Progenitor cell of endocrine pancreas (in vitro differentiated cells): ENCODE measurements at places on chromosomes 3 and 15.

GRCh38 chr15:42082823-42083604, 11.3 kb downstream of the PLA2G4D start:
- no peak for DNase-seq

- no peak for DNase-seq
These were observed 161.8 kb downstream of the CBLB start for GRCh38 chr3:105707009-105707408.

GRCh38 chr3:82736696-82737277, 975.3 kb upstream of the GBE1 start:
- DNase-seq = no peak

DNA sequence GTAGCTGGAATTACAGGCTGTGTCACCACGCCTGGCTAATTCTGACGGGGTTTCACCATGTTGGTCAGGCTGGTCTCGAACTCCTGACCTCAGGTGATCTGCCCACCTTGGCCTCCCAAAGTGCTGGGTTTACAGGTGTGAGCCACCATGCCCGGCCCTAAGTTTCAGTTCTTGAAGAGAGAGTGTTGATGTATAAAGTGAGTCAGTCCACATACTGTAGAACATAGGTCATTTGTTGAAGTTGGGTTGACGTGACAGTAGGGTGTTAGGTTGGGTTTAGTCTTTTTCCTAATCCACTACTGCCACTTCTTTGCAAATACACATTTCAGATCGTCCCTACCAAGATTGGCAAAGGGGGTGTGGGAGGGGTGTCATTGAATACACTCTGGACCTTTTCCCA, 15.2 kb downstream of the DNAJC19 start:
- no peak for DNase-seq

DNA sequence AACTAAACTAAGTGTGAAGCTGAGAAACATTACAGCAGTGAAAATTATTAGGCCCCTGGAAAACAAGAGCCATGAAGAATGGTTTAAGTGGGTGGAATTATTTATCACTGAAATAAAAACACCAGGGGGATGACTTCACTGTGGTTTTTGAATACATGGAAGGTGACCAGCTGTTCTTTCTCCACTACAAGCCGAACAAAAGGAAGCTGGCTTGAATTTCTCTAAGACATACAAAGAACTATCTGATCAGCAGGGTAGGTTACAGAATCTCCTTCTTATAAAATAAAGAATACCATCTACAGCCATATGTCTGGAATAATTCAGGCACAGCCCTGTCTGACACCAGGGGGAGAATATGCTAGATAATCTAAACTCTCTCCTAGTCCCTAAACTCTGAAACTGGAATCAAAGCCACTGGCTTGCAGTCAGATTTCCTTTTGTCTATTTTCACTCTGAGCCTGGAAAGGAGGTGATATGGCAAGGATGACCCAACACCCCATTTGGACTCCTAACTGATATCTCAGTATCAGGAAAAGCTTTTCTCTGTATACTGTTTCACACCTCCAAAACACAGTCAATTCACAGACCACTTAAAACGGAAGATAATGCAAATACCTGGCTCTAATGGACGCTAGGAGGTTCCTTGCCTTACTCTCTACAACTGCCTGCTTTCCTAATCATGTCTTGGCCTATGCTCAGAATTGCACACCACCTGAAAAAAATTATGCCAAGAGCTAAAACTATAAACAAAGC, 31.2 kb downstream of the SPATA12 start:
- no peak for DNase-seq

GRCh38 chr3:72078676-72079368, 293.9 kb upstream of the PROK2 start:
- no peak for DNase-seq

DNA sequence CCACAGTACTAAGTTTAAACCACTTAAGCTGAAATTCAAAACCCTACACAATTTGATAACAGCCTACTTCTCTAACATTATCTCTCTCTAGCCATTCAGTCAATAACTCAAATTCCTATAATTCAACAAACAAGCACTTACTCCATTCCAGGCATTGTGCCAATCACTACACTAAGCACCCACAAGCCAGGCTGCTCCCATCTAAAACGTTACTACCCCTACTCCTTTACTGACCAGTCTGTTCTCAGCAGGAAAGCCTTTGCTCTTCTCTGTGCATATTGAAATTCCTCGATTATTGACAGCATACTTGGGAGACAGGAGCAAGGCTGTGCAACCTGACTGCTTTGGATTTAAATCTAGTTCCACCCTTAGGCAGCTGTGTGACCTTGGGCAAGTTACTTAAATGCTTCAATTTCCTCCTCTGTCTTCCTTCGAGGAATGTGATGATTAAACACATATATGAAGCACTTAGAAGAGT, 177.2 kb upstream of the THBS1 start:
- no peak for DNase-seq

DNA sequence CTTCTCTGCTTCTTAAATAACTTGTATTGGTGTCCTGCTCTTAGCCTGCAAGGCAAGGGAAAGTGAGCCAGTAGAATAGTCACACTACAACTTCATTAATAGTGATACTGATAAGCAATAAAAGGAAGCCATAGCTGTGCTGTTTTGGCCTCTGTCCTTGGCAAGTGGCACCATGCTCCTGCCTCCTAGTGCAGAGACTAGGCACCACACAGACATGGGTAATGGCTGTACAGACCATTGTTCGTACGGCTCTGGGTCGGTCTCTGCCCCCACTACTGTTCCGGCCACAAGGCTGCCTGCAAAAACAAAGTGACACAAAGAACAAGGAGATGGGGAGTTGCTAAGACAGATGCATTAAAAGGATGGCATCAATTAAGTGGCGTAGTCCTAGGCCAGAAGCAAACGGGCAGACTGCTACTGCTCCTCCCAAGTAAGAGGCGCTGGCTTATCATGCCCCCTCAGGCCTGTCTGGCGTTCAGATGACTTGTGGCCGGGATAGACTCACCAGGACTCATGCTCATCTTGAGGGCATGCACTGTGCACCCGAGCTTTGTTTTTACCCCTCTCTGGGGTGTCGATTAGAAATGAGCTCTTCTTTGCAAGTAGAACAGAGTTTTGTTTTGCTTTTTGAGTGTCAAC, 75.6 kb downstream of the TRAK1 start:
- no peak for DNase-seq
